M059J (cell line): ENCODE measurements at places on chromosomes 16 and 17.

- no peak for DNase-seq
These were observed 34.5 kb downstream of the ACTG1 start for GRCh38 chr17:81478119-81478518.

DNA sequence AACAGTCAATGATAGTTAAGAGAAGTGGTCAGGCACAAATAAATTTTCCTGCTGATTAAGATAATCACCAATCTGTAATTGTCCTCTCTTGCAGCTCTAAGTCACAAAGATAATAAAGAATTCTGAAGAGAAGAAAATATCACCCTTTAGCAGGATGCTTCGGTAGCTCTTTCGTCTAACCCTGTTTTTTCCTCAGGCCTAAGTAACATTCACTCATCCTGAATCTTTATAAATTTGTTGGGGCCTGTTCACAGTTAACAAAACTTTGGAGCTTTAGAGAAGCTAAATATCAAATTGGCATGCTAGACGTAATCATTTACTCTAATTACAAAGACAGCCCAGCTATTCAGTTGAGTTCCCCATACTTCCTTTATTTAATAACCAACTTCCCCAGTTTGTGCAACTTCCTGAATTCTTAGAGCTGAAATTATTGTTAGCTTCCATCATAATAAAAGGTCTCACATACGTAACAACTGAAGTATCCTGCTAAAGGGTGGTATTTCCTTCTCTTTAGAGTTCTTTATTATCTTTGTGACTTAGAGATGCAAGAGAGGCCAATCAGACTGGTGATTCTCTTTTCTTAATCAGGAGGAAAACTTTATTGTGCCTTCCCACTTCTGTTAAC lies 118.6 kb downstream of the TANGO6 start:
- DNase-seq: no peak

GRCh38 chr17:30299000-30299399 lies 7.3 kb upstream of the BLMH start:
- DNase-seq: no peak

- DNase-seq: peak; percentile 95
These were observed 34.5 kb downstream of the FAM222B start for GRCh38 chr17:28807925-28808634.

GRCh38 chr16:84561291-84561690 lies 56.6 kb downstream of the COTL1 start:
- no peak for DNase-seq

DNA sequence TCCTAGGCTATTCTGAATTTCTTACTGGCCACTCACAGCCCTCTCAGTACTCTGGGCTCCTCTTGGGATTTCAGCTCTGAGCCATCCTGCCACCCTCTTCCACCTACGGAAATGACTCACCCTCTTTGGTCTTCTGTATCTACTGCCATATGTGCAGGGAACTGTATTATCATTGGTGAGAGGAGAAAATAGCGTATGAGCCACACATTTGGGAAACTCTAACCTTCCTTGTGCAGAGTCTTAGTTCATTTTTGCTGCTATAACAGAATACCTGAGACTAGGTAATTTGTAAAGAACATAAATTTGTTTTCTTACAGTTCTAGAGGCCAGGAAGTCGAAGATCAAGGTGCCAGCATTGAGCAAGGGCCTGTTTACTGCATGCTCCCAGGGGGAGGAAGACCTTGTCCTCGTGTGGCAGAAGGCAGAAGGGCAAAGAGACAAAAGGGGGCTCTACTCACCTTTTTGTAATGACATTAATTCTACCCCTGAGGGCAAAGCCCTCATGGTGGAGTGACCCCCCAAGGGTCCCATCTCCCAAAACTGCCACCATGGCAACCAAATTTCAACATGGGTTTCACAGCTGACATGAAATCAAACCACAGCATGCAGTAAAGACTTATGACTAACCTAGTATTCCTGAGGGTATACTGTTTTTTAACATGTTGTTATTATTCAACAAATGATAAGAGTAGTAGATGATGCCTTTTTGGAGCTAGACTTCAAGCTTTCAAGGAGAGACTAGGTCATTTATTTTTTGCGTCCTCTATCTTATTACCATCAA lies 191.8 kb downstream of the PRKCA start:
- peak; percentile 92 for DNase-seq

- DNase-seq: no peak
These were observed 1.0 kb downstream of the MYO15B start for GRCh38 chr17:75588596-75589011.

DNA sequence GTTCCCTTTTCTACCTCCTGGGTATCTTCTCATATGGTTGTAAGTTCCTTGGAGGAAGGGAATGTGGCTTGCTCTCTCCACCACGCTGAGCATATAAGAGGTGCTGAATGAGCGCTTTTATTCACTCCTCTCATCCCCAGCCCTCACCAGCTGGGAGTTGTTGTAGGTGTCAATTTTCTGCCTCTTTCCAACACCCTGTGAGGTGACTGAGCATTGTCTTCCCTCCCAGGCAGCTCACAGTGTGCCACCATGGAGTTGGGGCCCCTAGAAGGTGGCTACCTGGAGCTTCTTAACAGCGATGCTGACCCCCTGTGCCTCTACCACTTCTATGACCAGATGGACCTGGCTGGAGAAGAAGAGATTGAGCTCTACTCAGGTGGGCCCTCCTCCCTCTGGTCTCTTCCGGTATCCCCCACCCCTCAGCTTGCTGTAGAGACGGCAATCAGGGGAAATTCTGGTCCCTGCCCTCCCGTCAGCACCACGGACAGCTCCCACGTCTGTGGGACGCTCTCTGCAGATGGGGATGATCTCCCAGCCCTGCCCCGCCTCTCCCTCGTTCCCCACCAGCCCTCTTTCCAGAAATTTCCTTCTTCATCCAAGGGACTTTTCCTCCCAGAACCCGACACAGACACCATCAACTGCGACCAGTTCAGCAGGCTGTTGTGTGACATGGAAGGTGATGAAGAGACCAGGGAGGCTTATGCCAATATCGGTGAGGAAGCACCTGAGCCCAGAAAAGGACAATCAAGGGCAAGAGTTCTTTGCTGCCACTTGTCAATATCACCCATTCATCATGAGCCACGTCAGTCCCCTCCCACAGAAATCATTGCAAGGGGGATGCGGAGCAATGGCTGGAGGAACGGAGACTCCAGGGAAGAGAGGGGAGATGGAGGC lies 18.3 kb downstream of the CIITA start:
- peak; percentile 29 for DNase-seq

- DNase-seq: no peak
These were observed 17.9 kb upstream of the SNTB2 start for GRCh38 chr16:69169051-69169450.

- DNase-seq: peak; percentile 9
These were observed 74.5 kb downstream of the MYH10 start for GRCh38 chr17:8556074-8556473.

GRCh38 chr17:79026376-79027273 lies 2.7 kb downstream of the C1QTNF1 start:
- peak; percentile 88 for DNase-seq

DNA sequence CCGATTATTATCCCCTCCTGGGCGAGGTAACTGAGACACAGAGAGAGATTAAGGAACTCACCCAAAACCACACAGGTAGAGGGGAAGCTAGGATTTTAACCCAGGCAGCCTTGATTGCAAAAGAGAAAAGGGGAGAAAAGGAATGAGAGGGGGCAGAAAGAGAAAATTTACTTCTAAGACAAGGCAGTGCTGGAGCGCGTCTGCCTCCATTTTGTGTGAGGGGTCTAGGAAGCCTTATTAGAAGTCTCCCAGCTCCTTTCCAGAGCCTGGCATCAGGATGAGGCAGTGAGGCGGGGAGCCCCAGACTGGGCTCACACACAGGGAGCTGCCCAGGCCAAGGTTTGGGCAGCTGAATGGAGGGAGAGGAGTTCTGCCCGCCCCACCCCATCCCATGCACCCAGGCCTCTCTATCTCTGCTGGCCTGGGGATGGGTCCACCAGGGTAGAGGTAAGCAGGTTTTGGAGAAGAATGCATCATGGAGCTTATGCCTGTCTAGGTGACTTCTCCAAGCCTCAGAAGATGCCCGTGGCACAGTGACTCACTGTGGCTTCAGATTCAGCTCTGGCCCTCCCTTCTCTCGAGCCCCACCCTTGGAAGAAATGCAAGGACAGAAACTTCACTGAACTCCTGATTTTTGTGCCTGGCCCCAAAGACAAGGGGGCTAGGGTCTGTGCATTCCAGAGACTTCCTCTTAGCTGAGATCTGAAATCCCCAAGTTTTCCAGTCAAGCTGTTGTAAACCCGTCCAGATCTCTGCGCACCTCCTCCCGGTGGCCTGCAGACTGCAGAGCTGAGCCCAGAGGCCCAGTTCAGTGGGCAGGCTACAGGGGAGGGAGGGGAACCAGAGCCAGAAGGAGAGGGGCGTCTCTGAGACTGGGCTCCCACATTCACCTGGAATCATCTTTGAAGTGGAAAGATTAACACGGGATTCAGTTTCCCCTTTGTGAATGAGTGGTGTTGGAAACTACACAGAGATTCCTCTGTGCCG lies 95.1 kb upstream of the CDH5 start:
- DNase-seq: peak; percentile 61

GRCh38 chr16:82384949-82385348 lies 214.9 kb upstream of the MPHOSPH6 start:
- no peak for DNase-seq

DNA sequence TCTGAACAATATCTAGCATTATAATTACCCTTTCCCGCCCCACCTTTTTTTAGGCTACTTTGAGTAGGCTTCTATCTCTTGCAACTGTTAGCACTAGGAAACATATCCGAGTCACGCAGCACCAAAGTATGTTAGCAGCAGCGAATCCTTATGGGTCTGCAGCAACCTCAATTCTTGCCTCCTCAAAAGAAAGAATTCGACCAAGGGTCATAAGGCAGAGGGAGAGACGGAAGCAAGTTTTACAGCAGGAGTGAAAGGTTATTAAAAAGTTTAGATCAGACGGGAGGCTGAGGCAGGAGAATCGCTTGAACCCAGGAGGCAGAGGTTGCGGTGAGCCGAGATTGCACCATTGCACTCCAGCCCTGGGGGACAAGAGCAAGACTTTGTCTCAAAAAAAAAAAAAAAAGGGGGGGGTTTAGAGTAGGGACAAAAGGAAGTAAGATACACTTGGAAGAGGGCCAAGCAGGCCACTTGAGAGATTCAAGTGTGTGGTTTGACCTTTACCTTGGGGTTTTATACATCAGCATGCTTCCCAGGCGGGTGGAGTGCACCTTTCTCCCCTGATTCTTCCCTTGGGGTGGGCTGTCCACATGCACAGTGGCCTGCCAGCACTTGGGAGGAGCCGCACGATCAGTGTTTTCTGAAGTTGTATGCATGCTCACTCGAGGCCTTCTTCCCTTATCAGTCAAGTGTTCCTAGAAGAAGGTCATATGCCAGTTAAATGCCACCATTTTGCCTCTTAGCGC lies 67.7 kb downstream of the HLF start:
- peak; percentile 45 for DNase-seq

DNA sequence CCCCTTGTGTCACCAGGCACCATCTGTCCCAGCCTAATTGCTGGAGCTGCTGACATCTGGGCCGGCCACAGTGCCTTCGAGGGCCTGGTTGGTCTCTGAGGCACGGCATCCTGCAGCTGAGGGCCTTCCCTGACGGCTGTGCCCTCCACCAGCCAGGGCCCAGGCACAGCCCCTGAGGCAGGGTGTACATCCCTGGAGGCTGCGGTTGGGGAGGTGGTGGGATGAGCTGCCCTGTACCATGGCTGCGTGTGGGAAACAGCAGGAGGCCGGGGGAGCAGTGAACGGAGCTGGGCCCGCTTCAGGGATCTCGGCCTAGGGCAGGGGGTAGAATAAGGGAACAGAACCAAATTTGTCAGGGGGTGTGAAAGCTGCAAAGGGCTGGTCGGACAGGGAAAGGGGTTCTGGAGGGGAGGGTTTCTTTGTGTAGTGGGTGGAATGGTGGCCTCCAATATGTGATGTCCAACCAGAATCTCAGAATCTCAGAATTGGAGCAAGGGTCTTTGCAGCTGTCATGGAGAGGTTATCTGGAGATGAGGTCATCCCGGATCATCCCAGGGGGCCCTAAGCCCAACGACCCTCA lies 10.0 kb upstream of the SLC38A10 start:
- no peak for DNase-seq

- DNase-seq: peak; percentile 63
These were observed 26.9 kb upstream of the PHAF1 start for GRCh38 chr16:67082891-67083290.

DNA sequence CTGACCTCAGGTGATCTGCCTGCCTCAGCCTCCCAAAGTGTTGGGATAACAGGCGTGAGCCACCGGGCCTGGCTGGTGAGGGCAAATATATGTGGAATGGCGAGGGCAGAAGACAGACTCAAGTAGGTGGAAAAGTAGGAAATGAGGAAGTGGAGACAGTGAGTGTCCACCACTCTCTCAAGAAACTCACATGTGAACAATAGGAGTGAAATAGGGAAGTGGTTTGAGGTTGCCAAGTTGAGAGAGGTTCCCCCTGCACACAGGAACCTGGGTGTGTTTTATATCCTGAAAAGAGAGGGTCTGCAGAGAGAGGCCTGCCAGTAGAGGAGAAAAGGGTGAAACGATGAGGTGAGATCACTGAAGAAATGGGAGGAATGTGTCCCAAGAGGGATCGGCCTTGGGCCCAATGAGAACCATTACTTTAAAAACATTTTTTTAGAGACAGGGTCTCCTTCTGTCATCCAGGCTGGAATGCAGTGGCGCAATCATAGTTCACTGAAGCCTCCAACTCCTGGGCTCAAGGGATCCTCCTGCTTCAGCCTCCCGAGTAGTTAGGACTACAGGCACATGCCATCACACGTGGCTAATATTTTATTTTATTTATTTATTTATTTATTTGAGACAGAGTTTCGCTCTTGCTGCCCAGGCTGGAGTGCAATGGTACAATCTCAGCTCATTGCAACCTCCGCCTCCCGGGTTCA lies 17.1 kb upstream of the CORO1A start:
- no peak for DNase-seq

- no peak for DNase-seq
These were observed 36.1 kb upstream of the FASN start for GRCh38 chr17:82134101-82134500.

DNA sequence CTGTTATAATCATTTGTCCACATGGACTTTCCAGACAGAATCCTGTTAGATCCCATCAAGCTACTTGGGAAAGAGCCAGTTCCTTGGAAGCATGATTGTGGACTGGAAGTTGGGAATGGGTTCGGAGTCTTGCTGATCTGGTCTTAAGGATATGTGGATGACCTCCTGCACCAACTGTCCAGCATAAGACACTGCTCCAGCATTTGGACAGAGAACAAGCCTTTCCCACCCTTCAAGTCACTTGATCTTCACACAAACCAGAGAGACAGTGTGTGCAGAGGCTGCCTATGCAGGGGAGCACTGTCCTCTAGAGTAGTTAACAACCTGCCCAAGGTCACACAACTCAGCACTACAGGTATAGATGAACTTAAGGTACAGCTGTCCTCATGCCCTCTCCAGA lies 5.8 kb upstream of the MT1B start:
- no peak for DNase-seq

GRCh38 chr17:62738281-62738680 lies 69.8 kb downstream of the MARCHF10 start:
- DNase-seq: no peak

DNA sequence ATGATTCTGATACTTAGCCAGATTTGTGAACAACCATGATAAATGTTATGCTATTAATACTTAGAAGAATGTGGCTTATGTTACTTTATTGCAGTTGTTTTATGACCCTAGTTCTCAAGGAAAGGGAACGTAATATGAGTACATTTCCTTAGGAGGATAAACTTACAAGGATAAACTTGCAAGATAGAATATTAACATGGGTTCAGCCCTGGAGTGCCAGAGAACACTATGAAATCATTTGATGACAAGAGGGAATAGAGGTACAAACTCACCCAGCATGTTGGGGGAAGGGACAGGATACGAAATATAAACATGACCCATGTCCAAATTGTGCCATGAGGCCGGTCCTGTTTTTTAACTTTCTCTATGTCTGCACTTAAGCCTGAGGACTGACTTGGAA lies 13.0 kb upstream of the ABCA5 start:
- DNase-seq: no peak

- no peak for DNase-seq
These were observed 147.6 kb downstream of the SOCS1 start for GRCh38 chr16:11108466-11108805.
